AML-193 (cell line): ENCODE measurements at places on chromosomes 12 and 14.
A peak's percentile ranks its signal among the peaks of the same experiment; 100 is the strongest.

DNA sequence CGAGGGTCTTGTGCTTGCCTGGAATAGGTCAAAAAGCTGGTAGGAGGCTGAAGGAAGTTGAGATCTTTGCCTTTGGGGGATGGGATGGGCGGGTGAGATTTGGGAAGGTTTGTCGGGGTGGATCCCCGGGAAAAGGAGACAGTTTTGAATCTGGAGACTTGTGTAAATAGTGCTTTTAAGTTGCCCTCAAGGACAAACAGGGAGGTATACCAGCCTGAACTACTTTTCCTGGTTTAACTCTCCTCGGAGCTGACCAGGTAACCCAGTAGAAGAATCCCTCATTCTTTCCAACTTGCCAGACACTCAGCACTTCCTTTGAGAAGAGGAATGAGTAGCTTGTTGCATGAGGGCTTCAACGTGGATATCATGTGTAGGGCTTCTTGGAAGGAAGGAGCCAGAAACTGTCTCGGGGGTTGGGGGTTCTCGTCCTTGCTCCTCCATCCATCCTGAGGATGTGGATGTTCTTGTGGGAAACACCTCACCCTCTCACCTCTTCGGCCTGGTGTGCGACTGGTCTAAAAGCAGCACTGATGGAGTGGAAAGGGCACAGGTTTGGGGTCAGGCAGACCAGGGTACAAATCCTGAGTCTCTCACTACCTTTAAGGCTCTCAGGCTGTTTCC is 1.9 kb downstream of the TEAD4 start:
- DNase-seq = no peak

DNA sequence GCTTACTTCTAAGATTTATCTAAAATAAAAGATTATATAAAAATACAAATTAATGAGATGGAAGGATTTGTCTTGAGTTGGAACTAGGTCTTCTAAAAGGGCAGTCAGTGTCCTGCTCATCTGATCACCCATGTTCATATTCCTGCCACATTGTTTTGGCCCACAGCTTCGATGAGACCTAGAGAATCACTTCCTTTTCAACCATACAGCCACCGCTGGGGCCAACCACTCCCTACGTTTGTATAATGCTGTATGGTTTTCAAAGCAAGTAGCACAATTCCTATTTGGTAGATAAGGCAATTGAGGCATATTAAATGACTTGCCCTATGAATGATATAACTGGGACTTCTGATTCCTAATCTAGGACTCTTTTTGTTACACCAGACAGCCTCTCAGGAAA is 249.4 kb downstream of the ZFP36L1 start:
- no peak for DNase-seq

DNA sequence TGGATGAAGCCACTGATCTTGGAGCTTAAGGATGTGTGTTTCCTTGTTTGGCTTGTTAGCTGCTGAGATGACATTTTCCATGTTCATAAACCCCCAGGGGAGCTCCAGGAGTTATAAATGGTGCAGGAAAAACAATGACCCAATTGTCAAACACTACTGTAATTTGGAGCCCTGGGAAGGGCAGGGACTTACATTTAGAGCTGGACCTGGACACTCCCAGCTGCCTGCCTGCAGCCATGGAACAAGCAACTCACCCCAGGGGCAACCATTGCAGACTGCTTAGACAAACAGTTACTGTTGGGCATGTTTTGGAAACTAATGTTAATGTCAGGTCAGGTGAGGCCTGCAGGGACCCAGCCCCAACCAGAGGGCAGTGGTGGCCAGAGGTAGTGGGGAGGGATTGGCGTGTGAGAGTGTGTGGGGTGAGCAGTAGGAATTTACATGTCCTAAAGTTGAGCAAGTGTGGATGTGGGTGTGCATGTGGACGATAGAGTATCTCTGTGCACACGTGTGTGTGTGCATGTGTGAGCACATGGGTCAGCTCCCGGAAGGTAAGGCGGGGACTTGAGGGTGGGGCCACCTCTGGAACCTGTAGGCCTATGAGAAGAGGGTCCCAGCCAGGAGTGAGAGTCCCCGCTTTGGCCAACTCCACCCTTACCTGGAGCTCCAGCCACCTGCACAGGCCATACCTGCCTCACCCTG is 86.4 kb upstream of the NOS1 start:
- no peak for DNase-seq

DNA sequence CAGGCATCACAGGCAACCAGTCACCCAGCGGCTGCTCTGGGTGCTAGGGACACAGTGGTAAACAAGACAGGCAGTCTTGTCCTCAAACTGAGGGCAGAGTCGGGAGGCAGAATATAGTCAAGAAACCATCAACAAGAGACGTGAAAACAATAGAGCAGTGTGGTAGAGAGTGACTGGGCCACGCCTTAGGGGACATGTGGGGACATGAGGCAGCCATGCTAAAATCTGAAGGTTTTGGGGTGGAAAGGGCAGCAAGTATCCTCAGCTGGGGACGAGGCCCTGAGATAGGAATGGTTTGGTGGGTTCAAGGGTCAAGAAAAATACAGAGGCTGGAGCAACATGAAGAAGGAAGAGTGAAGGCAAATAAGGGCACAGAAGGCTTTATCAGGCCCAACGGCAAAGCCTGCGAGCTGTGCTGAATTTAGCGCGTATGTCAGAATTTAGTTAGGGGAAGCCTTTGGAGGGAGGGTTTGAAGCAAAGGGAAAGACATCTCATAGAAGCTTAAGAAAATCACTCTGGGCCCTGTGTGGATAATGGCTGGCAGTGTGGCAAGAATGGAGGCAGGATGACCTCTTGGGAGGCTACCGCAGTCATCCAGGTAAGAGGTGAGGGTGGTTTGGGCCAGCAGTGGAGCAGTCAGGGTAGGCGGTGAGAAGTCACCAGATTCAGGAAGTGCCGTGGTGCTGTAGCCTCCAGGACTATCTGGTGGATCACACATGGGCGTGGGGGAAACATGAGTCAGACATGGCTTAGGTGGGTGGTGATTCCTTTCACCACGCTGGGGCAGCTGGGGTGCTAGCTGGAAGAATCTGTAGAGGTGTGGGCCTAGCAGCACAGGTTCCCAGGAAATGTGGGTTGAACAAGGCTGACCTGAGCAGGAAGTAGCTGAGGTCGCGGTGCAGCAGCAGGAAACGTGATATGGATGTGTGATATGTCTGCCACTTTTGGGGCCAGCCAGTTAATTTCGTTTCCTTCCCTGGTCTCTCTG is 3.0 kb downstream of the EVL start:
- DNase-seq = peak; percentile 65

DNA sequence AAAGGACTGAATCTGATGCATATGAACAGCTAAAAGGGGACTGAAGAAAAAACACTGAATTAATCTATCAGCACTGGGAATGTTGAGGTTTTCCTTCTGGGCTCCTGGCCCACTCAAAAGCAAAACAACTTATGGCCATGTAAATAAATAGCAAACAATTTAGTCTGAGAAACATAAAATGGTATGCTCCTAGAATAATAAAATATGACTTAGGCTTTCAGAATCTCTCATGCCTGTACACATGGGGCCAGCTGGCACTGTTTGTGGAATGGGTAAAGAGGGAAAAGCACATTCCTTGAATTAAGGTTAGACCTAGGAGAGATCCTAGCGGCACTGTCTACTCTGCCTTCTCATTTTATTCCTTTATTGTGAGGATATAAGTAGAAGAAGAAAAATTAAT is 6.2 kb downstream of the KLHDC2 start:
- DNase-seq = no peak
